NCI-H226 (cell line): ENCODE measurements at places on chromosomes 2 and 18.

GRCh38 chr18:364256-364826 is 96.5 kb upstream of the THOC1 start:
- no peak for DNase-seq

- no peak for DNase-seq
Measured at GRCh38 chr2:226564667-226565066, 235.0 kb downstream of the IRS1 start.

DNA sequence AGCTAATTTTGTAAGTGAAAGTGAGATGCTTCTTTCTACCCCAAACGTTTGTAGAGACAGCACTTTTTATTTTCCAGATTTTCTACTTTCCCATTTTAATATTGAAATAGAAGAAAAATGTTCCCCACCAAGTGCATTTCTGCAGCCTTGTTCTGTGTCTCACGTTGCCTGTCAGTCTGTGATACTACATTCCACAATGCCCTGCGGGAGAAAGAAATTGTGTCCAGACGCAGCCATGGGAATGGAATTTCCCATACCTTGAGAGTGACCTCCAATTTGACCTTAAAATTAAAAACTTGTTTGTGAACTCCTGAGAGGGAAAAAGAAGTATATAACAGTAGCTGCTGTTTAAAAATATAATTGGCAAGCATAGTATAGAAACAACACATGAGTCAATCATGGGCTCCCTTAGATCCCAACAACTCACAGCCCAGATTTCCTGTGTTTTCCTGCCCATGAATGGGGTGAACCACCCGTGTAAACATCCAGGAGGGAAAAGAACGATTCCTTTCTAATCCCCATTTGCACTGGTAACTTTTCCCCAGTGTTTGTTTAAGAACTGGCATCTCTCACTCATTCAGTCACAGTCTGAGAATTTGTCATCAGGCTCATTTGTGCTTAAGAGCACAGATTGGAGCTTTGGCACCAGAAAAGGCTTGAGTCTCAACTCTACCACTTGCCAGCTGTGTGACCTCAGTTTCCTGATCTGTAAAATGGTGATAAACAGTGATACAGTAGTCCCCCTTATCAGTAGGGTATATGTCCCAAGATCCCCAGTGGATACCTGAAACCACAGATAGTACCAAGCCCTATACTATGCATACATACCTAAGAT is 166.1 kb upstream of the ZNF521 start:
- DNase-seq = no peak

DNA sequence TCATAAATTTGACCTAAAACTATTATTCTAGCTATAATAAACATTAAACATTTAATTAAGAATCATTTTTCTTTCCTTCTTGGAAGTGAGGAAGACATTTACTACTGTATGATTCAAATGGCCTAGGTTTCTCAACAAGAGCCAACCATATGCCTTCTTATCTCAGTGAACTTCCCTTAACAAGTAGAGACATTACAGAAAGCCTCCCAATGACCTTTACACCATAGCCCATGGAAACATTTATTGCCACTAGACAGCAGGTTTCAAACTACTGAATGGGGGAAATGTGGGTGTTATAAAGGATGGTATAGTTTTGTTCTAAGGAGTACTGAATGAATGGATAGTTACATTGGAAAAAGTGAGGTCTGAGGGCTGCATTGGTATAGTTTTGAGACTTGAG is 349.4 kb upstream of the SPRED2 start:
- DNase-seq = no peak

- DNase-seq = no peak
Measured at GRCh38 chr2:138950486-138950885, 170.3 kb upstream of the NXPH2 start.

- DNase-seq = no peak
Measured at GRCh38 chr2:215328066-215328465, 16.2 kb downstream of the ATIC start.

DNA sequence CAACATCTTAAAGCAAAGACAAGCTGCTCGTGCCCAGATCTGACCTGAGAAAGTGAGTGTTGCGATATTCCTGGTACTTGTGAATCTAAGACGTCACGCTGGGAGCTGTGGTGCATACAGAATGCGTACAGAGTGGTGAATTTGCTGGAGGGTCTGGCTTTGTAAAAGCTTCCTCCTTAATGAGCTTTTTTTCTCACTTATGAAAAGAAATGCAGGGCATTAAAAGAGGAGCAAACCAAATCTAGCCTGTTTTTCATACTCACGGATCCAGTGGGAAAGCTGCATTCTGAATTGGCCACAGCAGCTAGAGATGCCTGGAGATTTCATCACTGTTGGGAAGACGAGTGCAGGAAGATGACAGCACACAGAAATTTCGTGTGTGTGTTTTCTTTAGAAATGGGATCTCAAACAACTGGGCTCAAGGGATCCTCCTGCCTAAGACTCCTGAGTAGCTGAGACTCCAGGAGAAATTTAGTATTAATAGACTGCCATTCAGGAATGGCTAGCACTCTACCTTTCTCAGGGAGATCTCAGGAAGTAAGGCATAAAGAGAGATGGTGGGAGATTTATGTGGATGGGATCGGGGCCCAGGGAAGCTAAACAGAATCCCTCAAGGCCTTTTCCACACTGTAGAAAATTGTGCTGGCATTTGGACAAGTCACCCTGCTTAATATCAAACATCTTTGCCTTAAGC is 181.3 kb downstream of the ALPK2 start:
- no peak for DNase-seq

DNA sequence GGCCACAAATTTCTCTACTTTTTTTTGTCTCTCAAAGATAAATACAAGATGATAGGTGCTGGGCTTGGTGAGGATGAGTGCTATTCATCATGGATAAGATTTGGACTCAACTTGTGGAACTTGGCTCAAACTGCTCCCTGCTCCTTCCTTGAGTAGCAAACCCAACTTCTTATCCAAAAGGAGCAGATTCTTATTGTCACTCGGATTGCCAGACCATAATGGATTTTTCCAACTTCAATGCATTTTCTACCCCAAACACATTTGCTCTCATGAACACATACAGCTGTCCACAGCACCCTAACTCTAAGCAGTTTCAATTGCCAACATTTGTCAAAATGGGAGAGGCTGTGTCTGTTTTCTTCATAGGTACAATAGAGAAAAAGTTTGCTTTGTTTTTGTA is 99.5 kb upstream of the APCDD1 start:
- no peak for DNase-seq

GRCh38 chr2:211802666-211803065 is 735.9 kb downstream of the ERBB4 start:
- DNase-seq = no peak

DNA sequence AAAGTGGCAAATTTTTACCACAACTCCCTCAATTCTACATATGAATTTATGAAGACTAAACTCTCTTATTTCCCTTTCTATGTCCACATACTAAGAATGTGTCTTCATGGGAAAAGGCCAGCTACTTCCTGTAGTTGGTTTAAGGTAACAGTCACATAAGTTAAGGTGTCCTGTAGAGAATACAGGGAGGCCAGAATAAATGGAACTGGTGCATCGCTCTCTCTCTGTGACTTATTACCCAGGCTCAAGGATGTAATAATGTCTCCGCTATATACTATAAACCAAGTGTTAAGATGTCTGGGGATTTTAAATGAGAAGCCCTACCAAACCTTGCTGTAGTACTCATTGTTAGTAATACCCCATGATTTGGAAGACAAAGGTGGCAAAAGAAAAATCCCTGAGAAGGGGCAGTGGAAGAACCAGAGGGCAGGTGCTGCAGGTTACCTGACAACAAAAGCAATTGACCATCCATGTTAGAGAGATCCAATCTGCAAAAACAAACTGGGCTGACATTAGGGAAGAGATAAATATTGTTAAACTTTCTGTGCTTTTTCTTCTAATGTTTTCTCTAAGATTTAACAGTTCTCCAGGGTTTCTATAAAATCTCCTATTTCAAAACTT is 372.8 kb downstream of the TMX3 start:
- no peak for DNase-seq

DNA sequence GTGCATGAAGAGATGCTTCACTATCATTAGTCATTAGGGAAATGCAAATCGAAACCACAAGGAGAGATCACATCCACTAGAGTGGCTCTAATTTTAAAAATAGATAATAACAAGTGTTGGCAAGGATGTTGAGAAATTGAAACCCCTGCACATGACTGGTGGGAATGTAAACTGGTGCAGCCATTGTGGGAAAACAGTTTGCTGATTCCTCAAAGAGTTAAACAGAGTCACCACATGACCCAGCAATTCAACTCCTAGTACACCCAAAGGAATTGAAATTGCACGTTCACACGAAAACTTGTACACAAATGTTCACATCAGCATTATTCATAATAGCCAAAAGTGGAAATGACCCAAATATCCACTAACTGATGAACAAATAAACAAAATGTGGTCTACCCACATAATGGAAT is 179.5 kb downstream of the BCL2 start:
- DNase-seq = no peak

GRCh38 chr2:56464613-56465012 is 280.8 kb downstream of the CCDC85A start:
- DNase-seq = peak; percentile 44

DNA sequence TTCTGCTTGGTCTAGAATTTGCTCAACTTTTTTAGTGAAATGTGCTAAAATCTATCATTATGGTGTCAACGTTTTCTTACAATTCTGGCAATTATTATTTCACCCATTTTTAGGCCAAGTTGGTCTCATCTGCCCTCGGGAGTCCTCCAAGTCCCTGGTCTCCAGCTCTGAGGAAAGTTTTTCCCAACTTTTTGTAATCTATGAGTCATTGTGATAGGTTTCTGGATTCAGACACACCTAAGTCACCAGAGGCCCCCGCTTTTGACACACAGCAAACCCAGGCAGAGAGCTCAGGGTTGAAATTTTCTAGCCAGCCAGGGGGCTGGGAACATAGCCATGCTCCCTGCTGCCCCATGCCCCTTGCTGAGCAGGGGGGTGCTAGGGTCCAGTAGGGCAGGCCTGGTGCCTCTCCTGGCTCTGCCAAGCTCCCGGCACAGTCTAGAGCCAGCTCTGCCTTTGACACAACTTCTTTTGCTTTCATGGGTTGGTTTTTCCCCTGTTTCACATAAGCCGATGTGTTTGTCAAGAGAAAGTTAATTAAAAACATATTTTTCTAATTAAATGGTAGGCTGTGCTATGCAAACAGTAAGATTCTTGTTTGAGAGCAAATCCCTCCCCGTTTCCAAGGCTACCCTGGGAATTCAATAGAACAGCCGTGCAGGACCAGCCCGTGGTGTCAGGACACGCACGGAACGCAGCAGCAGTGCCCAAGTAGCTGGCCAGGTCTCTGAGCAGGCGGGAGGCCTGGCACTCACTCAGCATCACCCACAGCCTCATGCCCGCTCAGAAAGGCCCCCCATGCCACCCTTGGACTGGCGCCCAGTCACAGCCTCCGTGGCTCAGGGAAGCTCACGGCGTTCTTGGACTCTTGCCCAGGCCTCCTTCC is 25.5 kb upstream of the SNED1 start:
- no peak for DNase-seq

DNA sequence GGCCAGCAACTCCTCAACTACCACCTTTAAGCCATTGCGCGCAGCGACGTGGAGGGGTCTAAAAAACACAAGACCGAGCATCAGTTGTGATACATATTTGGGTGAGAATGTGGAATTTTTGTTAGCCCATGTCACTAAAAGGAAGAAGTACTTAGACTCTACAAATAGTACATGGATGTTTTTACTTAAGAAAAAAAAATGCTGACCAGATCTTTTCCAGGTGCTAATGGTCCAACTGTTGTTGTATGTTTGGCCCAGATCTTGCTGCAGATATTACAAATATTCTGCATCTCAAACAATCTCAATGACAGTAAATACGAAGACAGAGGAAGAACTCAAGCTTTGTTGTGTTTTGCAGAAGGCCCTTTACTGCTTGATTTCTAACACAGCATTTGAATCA is 67.1 kb upstream of the PGAP1 start:
- no peak for DNase-seq

DNA sequence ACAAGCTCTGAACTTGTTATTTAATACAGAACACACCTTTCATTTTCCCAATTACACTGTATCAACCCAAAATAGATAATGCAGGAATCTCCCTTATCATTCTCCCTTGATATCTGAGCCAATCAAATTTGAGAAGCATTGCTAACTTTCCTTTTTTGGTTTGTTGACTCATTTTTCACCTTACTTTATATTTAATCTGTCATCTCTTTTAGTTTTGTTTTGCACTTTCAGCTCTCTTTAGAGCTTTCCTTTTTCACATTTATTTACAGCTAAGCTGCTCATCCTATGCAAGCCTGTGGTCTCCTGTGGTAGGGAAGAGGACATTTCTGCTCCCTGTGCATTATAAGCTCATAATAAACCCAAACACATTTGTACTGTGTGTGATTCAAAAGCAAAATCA is 50.1 kb downstream of the ITGAV start:
- no peak for DNase-seq

- no peak for DNase-seq
Measured at GRCh38 chr18:74498712-74499627, 2.8 kb downstream of the CNDP2 start.

DNA sequence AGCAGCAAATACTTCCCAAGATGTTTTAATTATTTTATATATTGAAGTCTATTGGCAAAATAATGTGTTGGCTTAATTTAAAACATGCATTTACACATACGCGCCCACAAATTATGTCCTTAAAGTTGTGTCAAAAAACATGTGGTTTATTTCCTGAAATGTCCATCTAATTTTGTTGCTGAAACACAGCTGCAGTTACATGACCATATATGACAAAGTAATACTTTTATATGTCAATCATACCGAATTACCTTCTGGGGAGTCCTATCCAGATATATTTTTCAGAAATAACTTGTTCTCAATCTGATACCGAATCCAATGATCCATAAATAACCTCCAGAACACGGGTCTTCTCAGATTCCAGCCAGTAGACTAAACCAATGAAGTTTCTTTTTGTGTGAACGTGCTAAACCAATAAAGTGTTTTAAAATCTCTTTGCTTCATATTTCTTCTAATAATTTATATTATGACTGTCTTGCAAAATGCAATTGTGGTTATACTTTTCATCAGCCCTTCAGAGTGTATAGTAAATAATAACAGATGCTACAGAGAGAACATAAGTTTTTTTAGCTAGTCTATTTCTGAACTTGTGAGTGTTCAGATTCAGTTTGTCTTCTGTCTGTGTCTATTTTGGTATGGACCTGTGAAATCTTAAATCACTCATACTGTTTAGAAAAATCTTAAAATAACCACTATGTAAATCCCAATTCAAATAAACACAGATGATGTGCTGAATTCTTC is 2.4 kb downstream of the SCG2 start:
- no peak for DNase-seq

- no peak for DNase-seq
Measured at GRCh38 chr18:49024804-49025421, 74.1 kb upstream of the SMAD7 start.

GRCh38 chr2:9552219-9553178 is 3.1 kb downstream of the ADAM17 start:
- DNase-seq = peak; percentile 81

DNA sequence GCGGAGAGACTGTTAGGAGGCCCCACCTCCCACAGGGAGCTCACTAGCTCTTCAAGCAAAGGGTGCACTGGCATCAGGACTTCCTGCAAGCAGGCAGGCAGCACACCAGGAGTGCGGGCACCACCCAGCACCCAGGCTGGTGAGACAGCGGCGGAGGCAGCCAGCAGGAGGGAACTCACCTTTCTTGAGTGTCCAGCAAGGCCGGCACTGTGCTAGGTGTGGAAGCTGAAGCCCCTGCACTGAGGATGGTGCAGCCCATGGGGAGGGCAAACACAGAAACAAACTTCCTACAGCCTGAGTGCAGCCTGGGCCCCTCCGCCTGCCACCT is 100.7 kb upstream of the ID2 start:
- no peak for DNase-seq

GRCh38 chr18:75226286-75226955 is 15.8 kb downstream of the TSHZ1 start:
- no peak for DNase-seq

GRCh38 chr2:1499033-1499795 is 86.0 kb downstream of the TPO start:
- no peak for DNase-seq
